Fibroblast of the conjunctiva (primary cell): ENCODE measurements at places on chromosomes 7 and 10.

DNA sequence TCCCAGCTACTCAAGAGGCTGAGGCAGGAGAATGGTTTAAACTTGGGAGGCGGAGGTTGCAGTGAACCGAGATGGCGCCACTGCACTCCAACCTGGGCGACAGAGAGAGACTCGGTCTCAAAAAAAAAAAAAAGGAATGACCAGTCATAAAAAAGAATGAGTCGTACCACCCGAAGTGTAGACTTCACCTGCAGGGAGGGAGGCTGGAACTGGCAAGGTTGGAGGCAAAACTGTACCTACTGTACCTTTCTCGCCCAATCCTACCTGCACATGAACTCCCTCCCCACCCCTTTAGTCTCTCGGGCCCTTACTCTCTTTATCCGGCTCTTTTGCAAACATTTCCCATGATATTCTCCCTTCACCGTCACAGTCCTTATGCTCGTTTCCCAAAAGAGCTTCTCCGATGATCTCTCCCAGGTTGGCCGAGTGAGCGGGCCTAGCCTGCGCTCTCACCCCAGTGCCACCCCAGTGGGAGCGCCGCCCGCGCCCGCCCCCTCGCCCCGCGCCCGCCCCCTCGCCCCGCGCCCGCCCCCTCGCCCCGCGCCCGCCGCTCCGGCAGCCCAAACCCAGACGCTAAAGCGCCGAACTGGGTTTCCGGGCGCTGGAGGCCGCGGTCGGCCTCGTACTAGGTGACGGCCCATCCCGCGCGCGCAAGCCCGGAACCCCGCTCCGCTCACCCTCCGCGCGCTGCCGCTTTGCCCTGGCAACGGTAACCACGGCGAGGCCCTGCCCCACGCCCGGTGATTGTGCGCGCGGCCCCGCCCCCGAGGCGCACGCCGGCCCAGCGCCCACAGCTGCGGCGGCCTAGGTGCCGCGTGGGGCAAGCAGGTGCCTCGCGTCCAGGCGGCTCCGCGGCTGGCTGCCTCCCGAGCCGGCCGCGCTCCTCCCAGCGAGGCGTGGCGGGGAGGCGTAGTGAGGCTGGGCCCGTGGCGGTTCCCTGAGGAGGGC, at the start of gene SMKR1:
Gene SMKR1, plus strand, starts transcription at position 772 of the 948 bp plus-strand sequence. CDS start 294 bp downstream, outside the sequence.
- no peak for DNase-seq

GRCh38 chr7:92988051-92988450, 129.7 kb downstream of the SAMD9 start:
- DNase-seq: peak; percentile 23

GRCh38 chr7:90222811-90223725, 11.5 kb downstream of the STEAP2 start:
- DNase-seq: peak; percentile 16

- no peak for DNase-seq
Observed at GRCh38 chr10:24623383-24623782, 100.3 kb downstream of the ARHGAP21 start.

DNA sequence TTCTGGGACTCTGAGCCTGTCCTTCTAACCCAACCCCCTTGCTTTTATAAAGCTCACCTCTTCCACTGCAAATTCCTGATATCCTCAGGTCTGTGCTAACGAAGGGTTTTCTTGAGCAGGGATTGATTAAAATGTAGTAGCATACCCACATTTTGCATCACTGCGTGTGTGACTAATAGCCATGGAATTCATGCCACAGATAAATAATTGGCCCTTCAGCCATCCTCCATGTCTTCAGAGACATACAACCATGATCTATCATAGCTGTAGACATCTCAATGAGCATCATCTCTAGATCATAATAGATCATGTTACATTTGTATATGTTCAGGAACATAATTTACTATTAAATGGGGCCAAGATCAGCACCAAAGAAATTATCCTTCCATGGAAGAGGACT, 990.3 kb downstream of the KCNMA1 start:
- DNase-seq: no peak

GRCh38 chr7:70733090-70733489, 398.9 kb upstream of the GALNT17 start:
- no peak for DNase-seq

DNA sequence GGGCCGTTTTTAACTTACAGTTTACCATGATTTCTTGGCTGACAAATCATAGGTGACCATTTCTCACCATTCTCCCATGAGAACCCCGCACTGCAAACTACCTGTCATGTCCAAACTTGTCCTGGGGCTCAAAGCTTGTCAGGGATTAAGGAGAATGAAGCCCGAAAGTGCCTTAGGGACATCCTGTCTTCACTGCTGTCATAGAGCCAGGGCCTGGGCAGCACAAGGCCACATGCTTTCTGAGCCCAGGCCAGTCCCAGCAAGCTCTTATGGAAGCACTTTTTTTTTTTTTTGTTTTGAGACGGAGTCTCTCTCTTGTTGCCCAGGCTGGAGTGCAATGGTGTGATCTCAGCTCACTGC, 33.9 kb downstream of the CCM2 start:
- no peak for DNase-seq

- no peak for DNase-seq
Observed at GRCh38 chr10:125247576-125247975, 87.2 kb upstream of the CTBP2 start.

- no peak for DNase-seq
Observed at GRCh38 chr7:139294241-139294640, 46.9 kb upstream of the FMC1 start.

DNA sequence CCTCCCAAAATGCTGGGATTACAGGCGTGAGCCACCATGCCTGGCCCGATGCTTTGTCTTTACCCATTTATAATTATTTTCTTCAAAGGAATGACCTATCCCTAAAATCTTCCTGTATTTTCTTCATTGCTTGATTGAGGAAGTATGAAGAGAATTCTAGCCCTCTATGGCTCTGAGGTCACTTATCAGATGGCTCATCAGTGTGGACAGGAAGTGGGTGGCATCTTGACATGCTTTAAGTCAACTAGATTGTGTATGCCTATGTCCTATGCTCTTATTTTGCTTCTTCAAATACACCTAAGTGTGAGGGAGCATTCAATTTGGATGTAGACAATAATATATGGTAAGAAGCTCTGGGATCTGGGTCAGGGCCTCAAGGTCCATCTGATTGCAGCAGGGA, 1020.5 kb downstream of the LRMDA start:
- DNase-seq: no peak

GRCh38 chr7:148172920-148173319, 417.6 kb upstream of the C7orf33 start:
- no peak for DNase-seq

GRCh38 chr10:53071505-53072125, 299.0 kb upstream of the MBL2 start:
- DNase-seq: no peak
